ENCODE measurements at places on chromosomes 7 and 10.
A peak's percentile ranks its signal among the peaks of the same experiment; 100 is the strongest.

DNA sequence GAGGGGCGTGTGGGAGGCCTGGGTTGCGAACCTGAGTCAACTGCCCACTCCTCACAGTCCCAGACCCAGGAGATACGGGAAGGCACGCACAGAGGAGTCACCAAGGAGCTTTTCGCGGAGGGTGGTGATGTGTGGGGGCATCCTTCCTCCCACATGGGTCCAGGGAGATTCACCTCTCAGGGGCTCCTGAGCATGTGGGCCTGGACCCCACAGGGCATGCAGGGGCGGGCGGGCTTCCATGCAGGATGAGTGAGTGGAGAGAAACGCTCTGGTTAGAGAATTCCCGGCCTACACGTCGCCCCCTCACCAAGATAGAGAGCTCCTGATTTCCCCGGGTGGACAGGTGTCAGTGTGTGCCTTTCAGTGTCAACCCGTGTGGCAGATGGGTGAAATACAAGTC, 641.7 kb upstream of the FZD8 start:
- no peak for DNase-seq

DNA sequence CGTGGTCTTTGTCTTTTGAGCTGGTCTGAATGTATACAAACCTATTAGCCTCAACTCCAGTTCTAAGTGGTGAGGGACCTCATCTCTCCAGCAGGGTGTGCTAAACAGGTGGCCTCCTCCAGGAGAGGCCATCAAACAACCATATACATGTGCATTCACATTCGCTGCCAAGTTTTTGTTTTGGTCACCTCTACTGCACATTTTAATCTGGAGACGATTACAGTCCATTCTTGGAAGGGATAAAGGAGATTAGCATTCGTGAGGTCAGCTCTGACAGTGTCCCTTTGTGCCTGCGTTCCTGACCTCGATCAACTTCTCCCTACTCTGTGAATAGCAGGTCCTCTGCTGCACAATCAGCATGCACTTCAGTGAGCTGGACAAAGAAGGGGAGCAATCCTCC, 60.8 kb downstream of the RHOBTB1 start:
- peak; percentile 25 for DNase-seq

GRCh38 chr10:59700709-59701108, 8.9 kb downstream of the SLC16A9 start:
- no peak for DNase-seq

DNA sequence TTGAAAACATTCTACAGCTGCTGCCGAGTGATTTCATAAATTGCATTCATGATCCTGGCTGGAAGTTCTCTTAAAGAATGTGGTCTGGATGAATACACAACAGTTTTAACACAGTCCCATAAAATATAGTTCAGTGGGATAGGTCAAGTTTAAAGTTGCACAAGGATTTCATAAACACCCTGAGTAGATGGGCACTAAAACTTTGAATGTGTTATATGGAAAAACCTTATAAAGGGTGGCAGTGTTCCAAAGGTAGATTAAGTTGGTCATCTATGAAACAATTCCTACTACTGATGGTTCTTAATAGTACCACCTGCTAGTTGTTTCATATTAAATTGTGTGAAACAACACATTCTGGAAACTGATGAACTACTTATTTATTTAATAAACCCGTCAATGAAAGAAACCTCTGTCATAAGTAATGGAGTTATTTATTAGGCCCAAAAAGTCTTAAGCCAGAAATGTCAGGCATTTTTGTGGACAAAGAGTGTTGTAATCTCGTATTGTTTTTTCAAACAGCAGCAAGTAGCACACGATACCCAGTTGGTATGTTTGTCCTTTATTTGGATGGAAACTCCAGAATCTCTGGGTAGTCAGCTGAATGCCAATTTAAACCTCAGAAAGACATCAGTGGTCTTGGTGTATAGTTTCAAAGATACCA, 14.3 kb upstream of the RPA3 start:
- DNase-seq: no peak

GRCh38 chr10:131250454-131251145, 60.9 kb downstream of the TCERG1L start:
- no peak for DNase-seq

GRCh38 chr7:38727184-38727940, 96.2 kb upstream of the AMPH start:
- no peak for DNase-seq

GRCh38 chr10:598415-599170, 90.9 kb downstream of the DIP2C start:
- DNase-seq: no peak

DNA sequence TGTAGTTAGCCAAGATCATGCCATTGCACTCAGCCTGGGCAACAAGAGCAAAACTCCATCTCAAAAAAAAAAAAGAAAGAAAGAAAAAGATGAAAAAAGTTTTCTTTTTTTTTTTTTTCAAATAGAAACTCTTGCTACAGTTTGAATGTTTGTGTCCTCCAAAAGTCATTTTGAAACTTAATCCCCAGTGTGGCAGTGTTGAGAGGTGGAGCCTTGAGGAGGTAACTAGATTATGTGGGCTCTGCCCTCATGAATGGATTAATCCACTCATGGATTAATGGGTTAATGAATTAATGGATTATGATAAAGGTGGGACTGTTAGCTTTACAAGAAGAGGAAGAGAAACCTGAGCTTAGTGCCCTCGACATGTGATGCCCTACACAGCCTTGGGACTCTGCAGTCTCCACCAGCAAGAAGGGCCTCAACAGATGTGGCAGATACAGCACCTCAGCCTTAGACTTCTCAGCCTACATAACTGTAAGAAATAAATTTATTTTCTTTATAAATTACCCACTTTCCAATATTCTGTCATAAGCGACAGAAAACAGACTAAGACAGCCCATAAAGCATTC, 25.1 kb downstream of the CPEB3 start:
- no peak for DNase-seq

GRCh38 chr7:69796416-69796815, 198.1 kb downstream of the AUTS2 start:
- no peak for DNase-seq

DNA sequence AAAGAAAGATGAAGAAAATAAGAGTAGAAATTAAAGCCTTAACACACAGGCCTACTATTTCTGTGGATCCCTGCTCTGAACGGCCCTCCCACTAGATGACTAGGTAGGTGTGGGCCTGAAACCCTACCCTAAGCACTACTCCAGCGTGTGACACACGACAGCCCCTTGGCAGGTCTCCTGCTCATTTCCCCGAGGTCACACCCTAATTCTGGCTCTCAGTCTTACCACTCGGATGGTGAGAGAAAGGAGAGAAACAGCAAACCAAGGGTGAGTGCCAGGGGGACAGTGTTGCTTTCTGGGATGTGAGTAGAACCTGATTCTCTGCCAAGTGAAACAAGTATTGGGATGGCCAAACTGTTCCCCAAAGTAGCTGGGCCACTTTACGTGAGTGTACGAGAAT, 12.1 kb downstream of the GALNTL5 start:
- DNase-seq: no peak

DNA sequence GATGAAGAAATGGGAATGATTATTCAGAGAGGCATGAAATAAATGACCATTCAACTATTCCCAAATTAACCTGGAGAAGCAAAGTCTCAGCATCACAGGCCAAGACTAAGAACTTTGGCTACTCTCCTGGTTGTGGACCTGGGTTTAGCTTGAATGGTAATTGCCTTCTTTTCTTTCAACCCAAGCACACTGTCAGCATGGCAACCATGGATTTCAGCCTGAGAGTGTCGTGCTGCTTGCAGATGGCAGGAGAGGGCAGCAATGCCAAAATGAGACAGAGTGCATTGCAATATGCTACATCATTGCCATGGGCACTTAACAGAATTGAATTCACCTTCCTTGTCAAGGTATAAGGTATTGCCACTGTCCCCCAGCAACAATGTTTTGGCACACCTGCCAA, 767.2 kb downstream of the REEP3 start:
- no peak for DNase-seq

GRCh38 chr7:12929476-12930140, 242.2 kb downstream of the ARL4A start:
- no peak for DNase-seq

- no peak for DNase-seq
These were observed 91.9 kb upstream of the JAZF1 start for GRCh38 chr7:28272461-28272877.

DNA sequence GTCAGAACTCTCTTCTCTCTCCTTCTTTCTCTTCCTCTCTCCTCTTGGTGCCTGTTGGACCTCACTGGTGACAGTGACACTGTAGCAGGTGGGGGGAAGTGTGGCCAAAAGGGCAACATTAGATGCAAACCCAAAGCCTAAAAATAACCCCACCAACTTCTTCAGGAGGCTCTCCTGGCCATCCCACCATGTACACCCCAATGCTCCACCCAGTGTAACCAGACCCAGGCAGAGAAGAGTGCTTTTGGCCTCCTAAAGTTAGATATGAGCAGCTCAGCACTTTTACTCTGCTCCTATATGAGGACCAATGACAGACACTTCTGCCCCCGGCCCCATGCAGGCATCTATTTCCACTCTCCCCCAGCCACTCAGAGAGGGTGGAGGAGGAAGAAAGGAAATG, 5.5 kb downstream of the MYOZ1 start:
- no peak for DNase-seq

GRCh38 chr10:112679392-112679791, 232.4 kb downstream of the VTI1A start:
- no peak for DNase-seq

GRCh38 chr7:24727154-24728120, 29.8 kb downstream of the GSDME start:
- no peak for DNase-seq

DNA sequence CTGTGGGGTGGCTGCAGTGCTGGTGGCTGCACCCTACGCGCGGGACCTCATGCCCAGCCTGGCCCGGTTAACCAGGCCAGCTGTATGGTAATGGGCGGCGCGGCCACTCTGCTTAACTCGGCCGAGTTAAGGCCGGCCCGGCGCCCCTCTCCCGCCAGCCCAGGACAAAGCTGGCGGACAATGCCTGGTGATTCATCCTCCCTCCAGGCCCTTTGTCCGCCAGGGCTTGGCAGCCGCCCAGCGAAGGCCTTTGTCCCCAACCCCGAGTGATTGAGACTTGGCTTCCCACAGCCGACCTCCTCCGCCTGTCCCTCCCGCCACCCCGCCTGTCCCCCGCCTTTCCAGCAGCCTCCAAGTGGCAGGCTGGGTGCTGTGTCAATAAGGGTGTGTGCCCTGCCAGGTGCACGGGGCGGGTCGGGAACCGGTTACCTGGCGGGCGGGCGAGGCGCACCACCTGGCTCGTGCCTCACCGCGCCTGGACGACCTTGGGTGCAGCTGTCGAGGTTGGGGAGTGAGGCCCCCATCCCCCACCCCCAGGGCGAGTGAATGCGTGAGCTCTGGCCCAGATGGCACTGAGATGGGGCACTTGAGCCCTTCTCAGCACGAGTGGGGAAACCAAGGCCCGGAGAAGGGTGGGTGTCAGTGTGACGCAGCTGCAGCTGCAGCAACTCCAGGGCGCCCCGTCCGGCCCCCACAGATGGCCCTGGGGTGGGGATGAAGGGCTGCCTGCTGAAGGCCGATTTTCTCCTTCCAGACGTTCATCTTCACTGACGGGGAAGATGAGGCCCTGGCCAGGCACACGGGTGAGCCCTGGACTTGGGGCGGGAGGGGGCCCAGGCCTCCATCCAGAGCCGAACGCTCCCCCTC, 4.6 kb downstream of the LFNG start:
- DNase-seq: no peak

DNA sequence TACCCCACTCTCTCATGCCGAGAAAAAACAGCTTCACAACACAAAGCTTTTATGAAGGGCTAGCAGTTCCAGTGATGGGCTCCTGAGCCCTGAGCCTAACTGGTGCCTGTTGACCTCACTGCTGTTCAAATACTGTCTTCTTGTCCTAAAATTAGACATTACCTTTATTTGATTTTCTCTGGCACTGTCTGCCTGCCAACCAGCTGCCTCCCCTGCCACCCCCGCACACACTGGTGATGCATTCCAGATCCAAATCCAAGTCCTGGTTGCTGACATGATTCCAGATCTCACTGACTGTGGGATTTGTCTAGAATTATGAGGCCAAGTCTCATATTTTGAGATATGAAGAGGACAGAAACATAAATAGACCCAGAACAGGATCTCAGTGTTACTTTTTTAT, 816.2 kb downstream of the NRG3 start:
- DNase-seq: no peak

- no peak for DNase-seq
These were observed 13.8 kb downstream of the TMEM120A start for GRCh38 chr7:75980430-75981202.

GRCh38 chr10:113111900-113112853, 162.1 kb downstream of the TCF7L2 start:
- DNase-seq: no peak

- no peak for DNase-seq
These were observed 4.1 kb downstream of the AP4M1 start for GRCh38 chr7:100105534-100105933.

- no peak for DNase-seq
These were observed 613.8 kb downstream of the PHTF2 start for GRCh38 chr7:78412216-78412858.

DNA sequence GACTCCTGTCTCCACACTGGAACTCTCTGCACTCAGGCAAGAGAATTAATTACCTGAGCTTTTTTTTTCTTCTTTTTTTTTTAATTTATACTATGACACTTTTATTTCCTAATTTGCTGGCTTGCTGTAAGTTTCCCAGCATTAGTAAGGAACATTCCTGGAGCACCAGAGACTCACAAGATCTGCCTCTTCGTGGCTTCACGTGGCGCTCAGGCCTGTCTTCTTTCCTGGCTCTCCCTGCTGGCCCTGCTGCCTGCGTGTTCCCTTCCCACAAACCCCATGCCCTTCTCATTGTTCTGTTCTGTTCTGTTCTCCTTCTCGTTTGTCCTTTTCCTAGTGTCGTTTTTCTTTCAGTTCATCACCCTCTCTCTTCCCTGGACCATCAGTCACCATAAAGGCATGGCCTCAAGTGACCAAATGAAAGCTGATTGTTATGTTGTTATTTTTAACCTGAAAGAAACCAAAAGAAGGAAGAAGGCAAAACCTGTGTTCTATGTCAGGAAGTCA, 591.6 kb upstream of the PFKP start:
- DNase-seq: no peak

- no peak for DNase-seq
These were observed 180.0 kb upstream of the SH2B2 start for GRCh38 chr7:102106625-102107024.

GRCh38 chr10:124688889-124689670, 55.1 kb downstream of the FAM53B start:
- DNase-seq: peak; percentile 43

DNA sequence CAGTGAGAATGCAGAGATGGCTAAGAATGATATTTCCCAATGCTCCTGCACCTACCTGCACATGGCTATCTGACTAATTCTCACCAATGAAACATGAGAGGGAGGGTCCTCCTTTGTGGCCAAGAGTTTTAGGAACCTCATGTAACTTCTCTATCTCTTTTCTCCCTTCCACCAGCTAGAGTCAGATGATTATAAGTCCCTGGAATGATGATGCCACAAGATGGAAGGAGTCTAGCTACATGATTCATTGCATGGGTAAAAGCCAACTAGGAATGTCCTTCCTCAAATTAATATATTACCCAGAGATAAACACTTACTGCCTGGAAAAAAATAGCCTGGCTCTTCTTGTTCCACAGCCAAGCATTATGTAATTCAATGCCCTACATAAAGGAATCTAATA, 55.1 kb upstream of the AASS start:
- no peak for DNase-seq

GRCh38 chr7:70539205-70539604, 592.7 kb upstream of the GALNT17 start:
- no peak for DNase-seq

GRCh38 chr7:75967055-75967454, 27.3 kb downstream of the TMEM120A start:
- DNase-seq: no peak
